Non-pigmented ciliary epithelial cell (primary cell): ENCODE measurements at places on chromosomes 2 and 18.

DNA sequence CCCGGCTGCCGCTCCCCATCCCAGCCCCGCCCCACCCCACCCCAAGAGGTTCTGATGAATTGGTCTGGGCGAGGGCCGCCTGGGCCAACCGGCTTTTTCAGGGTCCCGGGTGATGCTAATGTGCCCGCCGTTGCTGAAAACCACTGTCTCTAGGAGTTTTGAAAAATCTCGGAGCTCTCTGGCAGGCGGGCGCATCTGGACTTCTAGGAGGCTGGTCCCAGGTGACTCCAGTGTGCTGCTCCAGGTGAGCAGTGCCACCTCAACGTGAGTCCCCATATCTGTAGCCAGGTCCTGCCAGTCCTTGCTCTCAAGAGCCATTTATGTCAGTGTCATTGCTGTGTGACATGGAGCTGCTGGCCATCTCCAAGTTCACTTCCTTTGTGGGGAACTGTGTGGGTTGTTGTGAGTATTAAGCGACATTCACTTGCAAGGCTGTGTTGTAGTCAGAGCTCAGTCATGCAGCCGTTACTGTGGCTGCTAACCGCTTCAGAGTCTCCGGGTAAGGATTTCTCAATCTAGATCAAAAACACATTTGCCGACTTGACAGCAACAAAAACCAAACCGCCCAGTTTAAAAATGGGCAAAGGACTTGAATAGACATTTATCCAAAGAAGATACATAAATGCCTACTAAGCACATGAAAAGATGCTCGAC is at the start of gene RFX8:
Gene RFX8, minus strand, starts transcription at position 382 of the 654 bp plus-strand sequence. CDS start 8,264 bp downstream, outside the sequence.
- peak; percentile 68 for DNase-seq

GRCh38 chr2:64052463-64053241 is 33.4 kb upstream of the VPS54 start:
- DNase-seq: no peak

GRCh38 chr2:213016984-213017351 is 134.4 kb downstream of the IKZF2 start:
- no peak for DNase-seq

- no peak for DNase-seq
Measured at GRCh38 chr2:160253440-160254188, 53.5 kb upstream of the ITGB6 start.

DNA sequence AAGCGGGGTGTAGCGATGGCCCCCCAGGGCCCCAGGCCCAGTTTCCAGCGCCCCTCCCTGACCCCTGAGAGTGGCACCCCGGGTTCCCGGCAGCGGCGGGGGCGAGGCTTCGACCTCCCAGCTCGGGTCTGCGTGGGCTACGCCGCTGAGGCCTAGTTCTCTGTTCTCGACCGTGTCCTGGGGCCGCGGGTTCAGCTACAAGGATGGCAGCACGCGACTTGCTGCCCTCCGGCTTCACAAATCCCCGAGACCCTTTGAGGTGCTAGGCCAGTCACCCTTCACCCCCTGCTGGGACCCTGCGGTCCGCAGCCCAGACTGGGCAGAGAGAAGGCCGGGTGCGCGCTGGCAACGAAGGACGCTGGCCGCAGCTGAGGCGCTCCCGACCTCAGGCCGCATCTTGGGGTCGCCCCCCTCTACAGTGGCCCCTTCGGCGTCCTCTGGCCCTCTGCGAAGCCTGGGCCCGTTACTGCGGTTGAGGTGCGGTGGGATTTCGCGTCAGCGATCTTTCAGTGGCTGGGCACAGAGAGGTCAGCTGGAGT is 1.2 kb downstream of the OTX1 start:
- no peak for DNase-seq

DNA sequence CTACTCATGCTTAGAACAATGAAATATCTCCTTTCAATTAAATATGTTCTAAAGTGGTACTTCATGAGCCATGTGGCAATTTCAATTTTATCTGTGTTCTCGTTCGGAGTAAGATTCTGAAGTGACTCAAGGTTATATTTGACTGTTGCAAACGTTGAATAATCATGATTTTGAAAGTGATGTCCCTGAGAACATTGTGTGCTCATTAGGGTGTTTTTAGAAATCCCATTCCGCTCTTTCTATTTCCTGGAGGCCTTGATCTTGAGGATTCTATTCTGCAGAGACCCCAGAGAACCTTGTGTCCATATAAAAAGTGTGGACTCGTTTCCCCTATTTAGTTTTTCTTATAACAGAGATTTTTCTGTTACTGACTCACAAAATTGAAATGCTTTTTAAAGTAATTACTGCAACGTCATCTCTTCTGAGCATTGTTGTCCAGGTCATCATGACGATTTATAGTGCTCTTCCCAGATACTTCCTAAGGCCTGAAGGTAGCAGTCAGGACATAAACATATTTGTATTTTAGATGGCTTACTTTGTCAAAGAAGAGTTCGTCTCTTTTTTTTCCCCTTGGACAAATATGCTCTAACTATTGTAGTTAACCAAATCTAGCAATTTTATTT is 27.2 kb downstream of the IL1R2 start:
- DNase-seq: no peak

GRCh38 chr2:60303680-60304079 is 249.8 kb downstream of the BCL11A start:
- no peak for DNase-seq

DNA sequence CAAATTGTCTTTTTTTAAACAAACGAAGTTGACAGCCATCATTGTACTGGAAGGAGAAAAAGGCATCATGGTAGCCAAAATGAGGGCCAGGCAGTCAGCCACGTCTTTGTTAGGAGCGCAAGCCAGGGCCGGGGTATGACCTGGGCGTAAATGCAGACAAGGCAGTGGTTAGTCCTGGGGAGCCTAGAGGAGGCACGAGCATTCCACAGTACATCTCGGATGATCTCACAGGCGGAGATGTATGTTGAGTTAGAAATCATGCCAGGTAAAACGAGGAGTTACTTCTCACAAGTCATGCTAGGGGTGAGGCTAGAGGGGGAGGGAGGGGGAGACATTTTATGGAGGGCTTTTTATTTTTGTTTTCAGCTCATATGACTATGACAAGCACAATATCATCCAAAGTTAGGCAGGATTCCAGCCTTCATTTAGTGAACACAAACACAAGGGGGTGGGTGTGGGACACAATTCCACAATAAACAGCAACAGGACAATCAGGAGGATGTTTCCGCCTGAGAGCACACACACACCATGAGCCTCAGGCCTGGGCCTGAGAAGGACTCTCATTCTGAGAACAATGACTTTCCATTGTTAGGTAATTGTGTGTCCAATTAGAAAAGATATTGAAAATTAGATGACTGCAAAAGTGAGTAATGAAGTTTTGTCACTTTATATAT is 64.4 kb upstream of the PGAP1 start:
- no peak for DNase-seq

DNA sequence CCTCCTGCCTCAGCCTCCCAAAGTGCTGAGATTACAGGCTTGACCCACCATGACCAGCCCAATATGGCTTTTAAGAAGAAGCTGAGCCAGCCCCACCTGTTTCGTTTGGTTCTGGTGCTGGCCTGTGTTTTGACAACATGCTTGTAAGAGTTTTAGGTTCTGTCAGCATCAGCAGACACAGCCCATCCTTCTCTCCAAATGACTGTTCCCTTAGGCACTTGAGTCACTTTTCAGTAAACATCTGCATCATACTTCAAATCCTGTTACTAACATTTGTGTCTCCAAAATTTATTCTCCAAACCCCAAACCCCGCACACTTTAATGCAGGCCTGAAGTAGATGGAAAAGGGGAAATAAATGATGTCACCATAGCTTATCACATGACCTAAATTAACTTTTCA is 1118.5 kb downstream of the TSN start:
- DNase-seq: no peak

GRCh38 chr2:53969968-53970723 is 647 bp downstream of the PSME4 start:
- DNase-seq: no peak

DNA sequence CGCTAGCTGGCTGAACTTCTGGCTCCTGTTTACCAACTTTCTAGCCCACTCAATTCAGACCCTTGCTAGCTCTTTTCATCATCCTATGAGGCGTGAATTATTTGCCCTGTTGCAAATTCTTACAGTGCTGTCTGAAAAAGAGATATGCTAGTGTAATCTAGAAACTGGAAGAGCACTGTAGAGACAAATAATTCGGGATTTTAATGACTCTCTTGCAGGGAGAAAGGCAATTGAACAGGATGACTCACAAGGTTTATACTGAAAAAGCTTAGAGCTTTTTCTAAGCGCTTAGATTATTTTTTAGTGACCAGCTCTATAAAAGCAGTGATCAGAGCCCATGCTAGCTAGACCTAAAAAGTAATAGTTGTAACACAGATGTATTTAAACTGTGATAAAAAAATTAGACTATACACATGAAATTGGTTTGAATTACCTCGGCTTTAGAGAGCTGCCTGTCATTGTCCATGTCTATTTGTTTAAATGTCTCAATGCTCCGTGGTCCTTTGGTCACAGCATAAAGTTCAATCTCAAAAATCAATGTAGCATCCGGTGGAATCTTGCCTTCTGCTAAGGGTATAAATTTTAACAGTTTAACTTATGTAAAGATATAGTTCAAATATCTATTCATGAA is 9.1 kb downstream of the FKBP7 start:
- no peak for DNase-seq

DNA sequence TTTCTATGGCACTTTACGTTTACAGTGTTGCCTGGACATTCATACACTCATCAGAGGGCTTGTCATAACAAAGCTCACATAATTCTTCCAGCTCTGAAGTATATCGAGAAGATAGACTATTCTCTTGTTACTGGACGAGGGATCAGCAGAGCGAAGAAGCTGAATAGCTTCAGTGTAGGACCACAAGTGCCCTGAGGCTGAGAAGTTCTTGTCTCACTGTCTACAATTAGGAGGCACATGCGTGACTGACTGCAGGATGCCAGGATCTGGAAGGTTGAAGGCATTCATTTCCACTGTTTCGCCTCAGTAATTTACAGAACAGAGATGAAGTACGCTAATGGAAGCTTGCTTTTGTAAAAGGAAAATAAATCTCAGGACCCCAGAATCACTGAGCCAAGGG is 9.6 kb downstream of the SH3YL1 start:
- DNase-seq: no peak

DNA sequence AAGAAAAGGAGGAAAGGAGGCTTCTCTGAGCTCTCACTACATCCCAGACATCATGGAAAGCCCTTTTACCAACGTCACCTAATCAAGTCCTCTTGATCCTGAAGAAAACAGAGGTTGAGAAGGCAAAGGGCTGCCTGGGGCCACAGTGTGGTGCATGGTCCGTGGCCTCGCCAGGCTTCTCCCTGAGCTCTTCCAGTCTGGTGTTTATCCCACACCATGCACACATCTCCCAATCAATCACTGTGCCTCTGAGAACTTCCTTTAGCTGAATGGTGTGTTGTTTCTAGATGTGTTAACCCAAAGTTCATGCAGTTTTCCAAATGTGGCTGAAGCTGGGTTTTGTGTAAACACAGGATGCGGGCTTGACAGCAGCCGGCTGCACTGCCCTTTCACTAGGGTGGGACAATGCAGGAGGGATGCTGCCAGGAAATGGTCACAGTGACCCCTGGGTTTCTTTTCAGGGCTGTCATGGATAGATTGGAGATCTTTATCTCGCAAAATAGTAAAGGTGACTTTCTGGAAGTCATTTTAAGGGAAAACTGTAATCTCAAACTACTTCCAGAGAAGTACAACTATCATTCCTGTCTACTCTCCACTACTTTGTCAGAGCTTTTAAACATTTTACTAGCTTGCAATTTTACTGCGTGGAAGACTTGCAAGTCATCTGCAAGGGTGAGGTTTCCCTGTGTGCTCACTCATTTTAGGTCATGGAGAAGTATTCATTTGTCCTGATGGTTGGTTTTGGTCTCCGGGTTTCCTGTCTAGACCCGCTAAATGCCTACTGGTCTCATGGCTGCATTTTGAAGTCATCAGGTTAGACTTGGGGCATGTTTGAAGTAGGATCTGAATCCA is 54.6 kb downstream of the IL1R2 start:
- DNase-seq: no peak

DNA sequence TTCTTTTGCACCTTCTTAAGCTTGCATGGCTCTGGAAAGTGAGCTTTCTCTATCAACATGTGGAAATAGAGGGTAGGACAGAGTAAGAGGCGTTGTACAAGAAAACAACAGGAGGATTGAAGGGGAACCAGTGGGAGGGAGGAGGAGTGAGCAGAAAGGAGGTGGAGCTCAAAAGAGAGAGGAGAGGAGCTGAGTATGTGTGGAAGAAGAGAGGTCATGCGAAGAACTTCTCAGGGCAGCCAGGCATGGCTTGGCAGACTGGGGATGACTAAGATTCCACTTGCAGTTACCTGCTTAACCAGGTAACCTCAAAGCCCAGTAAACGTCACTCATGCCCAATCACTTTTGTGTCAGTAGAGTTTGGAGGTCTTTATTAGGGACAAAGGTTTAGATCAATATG is 105.1 kb downstream of the BCL2L11 start:
- DNase-seq: no peak

- no peak for DNase-seq
Measured at GRCh38 chr2:63009490-63009889, 41.1 kb upstream of the OTX1 start.

GRCh38 chr2:77995161-77995560 is 473.0 kb upstream of the LRRTM4 start:
- no peak for DNase-seq

- DNase-seq: no peak
Measured at GRCh38 chr2:121034551-121034950, 250.5 kb downstream of the TFCP2L1 start.

DNA sequence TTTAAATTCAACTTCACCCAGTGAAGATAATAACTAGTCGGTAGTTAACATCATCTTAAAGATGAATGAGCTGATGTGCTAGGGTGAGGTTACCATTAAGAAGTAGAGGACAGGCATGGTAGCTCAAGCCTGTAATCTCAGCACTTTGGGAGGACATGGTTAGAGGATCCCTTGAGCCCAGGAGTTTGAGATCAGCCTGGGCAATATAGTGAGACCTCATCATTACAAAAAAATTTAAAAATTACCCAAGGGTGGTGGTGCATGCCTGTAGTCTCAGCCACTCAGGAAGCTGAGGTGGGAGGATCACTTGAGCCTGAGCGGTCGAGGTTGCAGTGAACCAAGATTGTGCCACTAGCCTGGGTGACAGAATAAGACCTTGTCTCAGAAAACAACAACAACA is 4.7 kb downstream of the GALNT5 start:
- DNase-seq: no peak

GRCh38 chr2:137937246-137937645 is 27.0 kb upstream of the HNMT start:
- no peak for DNase-seq

- DNase-seq: no peak
Measured at GRCh38 chr2:105821428-105822125, 76.9 kb downstream of the NCK2 start.

- DNase-seq: no peak
Measured at GRCh38 chr2:134858245-134858644, 19.8 kb downstream of the ACMSD start.

GRCh38 chr2:218129458-218130135 is 3.8 kb downstream of the CXCR2 start:
- no peak for DNase-seq
